ENCODE measurements at places on chromosomes 16 and 17.

DNA sequence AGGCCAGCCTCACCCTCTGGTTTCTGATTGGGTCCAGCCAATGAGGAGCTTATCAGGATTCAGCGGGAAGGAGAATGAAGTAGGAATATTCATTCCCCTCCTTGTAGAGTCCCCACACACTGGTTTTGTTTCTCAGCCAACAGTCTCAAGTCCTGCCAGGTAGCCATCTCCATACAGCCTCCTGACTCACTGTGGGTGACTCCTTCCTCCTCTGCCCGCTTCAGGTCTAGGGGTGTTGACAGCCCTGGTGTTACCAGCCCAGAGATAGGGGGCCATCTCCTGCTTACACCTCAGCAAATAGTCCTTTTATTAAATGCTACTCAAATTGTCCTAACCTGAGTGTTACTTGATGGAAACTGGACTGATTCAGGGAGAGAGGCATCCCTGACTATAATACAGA lies 4.0 kb upstream of the MFAP4 start:
- DNase-seq: no peak

- no peak for DNase-seq
These were observed 76.5 kb downstream of the NETO2 start for GRCh38 chr16:47067203-47067602.

GRCh38 chr16:56288019-56288418 lies 96.7 kb downstream of the GNAO1 start:
- DNase-seq: no peak

GRCh38 chr17:50430821-50431618 lies 5.0 kb downstream of the ACSF2 start:
- DNase-seq: no peak
